ENCODE measurements at places on chromosomes 3 and 15.

- peaks cover 8% of the 10 kb centered on the region for H3K4me1 ChIP-seq
- peaks cover 3% of the 10 kb centered on the region for H3K27me3 ChIP-seq
- no peaks in the 10 kb centered on the region for H3K36me3 ChIP-seq
- no peak overlapping the region for H3K27ac ChIP-seq
These were observed 9.7 kb downstream of the TTC23 start for GRCh38 chr15:99239545-99240198.

DNA sequence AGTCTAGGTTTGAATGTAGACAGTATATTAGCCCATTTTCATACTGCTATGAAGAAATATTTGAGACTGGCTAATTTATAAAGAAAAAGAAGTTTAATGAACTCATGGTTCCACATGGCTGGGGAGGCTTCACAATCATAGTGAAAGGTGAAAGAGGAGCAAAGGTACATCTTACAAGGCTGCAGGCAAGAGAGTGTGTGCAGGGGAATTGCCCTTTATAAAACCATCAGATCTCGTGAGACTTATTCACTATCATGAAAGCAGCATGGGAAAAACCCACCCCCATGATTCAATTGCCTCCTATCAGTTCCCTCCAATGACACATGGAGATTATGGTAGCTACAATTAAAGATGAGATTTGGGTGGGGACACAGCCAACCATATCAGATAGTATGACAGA, 440.1 kb upstream of the ARHGEF26 start:
- no peaks in the 10 kb centered on the region for H3K36me3 ChIP-seq
- H3K4me3 ChIP-seq: no peak overlapping the region
- no peak overlapping the region for H3K27ac ChIP-seq

DNA sequence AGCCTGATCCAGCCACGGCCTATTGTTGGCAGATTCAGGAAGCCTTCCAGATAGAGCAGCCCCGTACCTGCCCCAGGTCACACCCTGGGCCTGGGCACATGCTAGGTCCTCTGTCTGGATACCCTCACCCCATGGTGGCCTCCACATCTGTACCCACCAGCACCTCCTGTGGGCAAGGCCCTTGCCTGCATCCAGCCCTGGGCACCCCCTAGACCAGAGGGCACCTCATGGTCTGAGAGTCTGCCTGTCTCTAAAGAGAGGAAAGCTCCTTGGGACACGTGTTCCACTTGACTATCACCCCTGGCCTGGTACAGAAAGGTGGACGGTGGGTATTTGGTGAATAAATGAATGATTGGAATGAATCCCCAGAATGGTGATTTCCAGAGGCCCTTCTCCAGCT, 8.9 kb upstream of the COMMD4 start:
- no peaks in the 10 kb centered on the region for H3K4me1 ChIP-seq
- no peaks in the 10 kb centered on the region for H3K36me3 ChIP-seq
- no peak overlapping the region for H3K4me3 ChIP-seq
- DNase-seq: no peak
- H3K27me3 ChIP-seq: peaks cover 7% of the 10 kb centered on the region

GRCh38 chr15:25236143-25236860, 202.5 kb downstream of the UBE3A start:
- no peaks in the 10 kb centered on the region for H3K36me3 ChIP-seq
- DNase-seq: no peak
- H3K27me3 ChIP-seq: no peaks in the 10 kb centered on the region

DNA sequence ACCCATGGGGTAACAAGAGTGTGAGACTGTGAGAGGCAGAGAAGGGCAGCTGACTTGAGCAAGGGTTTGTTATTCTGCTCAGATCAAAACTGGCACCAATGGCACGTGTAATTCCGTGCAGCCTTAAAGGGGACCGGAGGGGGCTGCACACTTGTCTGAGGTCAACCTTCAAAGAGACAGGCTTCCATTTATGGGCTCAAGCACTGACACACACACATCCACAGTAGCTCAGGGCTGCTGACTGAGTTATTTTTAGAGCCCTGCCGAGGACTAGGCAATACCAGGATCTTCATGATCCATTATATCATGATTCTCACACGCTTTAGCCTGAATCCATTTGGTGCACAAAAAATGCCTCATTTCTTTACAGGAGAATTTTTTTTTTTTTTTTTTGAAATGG, 20.6 kb upstream of the SPTBN5 start:
- peaks cover 42% of the 10 kb centered on the region for H3K36me3 ChIP-seq
- H3K27ac ChIP-seq: no peak overlapping the region
- H3K27me3 ChIP-seq: no peaks in the 10 kb centered on the region
- no peak for DNase-seq
- H3K4me3 ChIP-seq: no peak overlapping the region
- H3K4me1 ChIP-seq: peaks cover 20% of the 10 kb centered on the region

DNA sequence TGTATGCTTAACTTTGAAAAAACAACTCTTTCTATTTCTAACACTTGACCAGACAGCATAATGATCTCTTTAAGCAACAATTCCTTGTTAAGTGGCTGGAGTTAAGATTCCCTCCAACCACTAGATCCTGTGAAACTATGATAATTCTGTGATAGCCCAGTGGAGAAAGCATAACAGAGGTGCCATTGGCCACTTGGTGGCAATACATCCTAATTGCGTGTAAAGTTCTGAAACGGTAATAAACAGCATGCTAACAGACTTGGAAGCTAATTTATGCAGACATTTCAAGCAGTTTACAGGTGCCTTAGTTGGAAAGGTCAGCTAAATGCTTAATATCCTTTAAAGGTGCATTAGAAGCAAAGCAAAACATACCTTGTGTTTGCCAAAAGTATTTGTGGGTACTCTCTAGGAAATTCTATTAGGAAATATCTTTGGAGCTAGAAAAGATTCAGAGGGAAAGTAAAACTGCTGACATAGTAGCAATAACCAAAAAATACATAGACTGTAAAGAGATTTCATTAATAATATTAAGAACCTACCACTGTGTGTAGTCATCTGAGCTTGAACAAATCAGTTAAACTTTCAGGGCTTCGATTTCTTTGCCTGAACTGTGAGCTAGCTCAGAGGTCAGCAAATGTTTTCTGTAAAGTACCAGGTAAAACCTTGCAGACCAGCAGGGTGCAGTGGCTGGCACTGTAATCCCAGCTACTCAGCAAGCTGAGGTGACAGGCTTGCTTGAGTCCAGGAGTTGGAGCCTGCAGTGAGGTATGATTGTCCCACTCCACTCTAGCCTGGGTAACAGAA, 19.0 kb upstream of the CSTA start:
- no peak overlapping the region for H3K27ac ChIP-seq
- H3K27me3 ChIP-seq: peaks cover 9% of the 10 kb centered on the region
- no peak for DNase-seq
- no peaks in the 10 kb centered on the region for H3K36me3 ChIP-seq

DNA sequence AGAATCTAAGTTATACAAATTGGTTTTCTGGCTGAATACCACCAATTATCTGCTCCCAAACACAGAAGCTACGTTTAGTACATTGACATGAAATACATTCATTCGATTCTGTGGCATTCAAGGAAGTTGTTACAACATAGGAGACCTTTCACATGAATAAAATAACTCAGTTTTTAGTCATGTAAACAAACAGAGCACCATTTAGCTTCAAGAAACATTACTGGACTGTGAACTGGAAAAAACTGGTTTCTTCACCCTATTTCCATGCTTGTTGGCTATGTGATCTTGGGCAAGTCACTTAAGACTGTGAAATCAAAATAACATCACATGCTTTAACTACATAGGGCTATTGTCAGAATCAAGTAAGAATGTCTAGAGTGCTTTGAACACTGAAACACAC, 46.2 kb downstream of the NRG4 start:
- H3K27ac ChIP-seq: no peak overlapping the region
- no peak overlapping the region for H3K4me3 ChIP-seq
- H3K27me3 ChIP-seq: peaks cover 6% of the 10 kb centered on the region

GRCh38 chr3:83034806-83035703, 1273.6 kb upstream of the GBE1 start:
- H3K36me3 ChIP-seq: no peaks in the 10 kb centered on the region
- no peak for DNase-seq
- H3K4me3 ChIP-seq: no peak overlapping the region
- H3K27me3 ChIP-seq: no peaks in the 10 kb centered on the region

GRCh38 chr15:33328106-33328505, 17.3 kb downstream of the RYR3 start:
- DNase-seq: no peak
- no peaks in the 10 kb centered on the region for H3K4me1 ChIP-seq
- peaks cover 8% of the 10 kb centered on the region for H3K27me3 ChIP-seq
- no peak overlapping the region for H3K4me3 ChIP-seq

DNA sequence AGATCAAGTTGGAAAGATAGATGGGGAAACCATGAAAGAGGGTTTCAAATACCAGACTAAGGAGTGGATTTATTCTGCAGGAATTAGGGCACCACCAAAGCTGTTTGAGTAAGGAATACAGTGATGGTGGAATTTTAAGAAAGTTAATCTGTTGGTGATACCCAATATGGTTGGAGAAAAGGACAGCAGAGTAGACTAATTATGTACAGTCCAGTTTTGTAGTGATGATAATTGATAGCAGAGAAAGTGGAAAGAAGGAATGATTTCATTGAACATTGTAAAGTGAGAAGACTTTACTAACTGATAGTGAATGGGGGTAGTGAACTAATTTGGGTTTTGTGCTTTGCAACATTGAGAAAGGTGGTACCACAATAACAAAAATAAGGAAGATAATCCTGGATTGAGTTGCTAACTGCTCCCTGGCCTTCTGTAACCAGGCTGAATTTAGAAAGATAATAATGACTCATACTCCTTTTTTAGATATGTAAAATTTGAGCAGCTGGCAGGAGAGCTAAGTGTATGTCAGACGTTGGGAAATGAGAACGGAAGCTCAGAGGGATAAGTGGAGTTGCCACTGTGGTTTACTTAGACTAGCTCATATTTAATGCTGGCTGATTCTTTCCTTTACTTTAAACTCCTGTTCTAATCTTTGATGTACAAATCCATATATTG, 16.9 kb downstream of the TCAIM start:
- H3K27me3 ChIP-seq: no peaks in the 10 kb centered on the region
- no peak for DNase-seq
- no peaks in the 10 kb centered on the region for H3K4me1 ChIP-seq

GRCh38 chr3:50592568-50592967, 19.0 kb downstream of the CISH start:
- no peak for DNase-seq
- no peak overlapping the region for H3K4me3 ChIP-seq
- peaks cover 89% of the 10 kb centered on the region for H3K4me1 ChIP-seq
- no peaks in the 10 kb centered on the region for H3K27me3 ChIP-seq
- peaks cover 30% of the 10 kb centered on the region for H3K36me3 ChIP-seq

DNA sequence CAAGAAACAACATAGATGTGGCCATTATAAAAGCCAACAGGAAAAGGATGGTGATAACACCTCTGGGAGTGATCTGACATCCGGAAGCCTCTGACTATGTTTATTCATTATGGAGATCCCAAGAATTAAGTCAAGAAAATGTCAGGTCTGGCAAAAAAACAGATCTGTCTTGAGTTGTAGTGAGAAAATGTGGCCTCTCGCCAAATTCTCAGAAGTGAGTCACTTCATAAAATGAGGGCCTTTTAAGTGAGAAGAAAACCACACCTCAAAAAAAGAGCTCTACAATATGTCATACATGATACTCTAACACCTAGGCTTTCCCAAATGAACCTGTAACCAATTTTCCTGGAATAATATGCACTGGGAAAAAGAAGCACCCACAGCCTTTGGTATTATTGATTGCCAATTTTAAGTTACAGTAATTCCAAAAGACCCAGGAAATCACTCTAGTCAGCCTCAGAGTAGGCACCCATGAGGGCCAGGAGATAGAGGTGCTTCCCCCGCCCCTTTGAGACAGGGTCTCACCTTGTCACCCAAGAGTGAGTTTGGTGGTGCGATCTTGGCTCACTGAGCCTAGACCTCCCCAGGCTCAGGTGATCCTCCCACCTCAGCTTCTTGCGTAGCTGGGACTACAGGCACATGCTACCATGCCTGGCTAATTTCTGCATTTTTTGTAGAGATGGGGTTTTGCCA, 38.0 kb downstream of the CCR3 start:
- peak overlapping the region; percentile 90 for H3K27ac ChIP-seq
- peaks cover 91% of the 10 kb centered on the region for H3K4me1 ChIP-seq
- peaks cover 31% of the 10 kb centered on the region for H3K36me3 ChIP-seq
- H3K27me3 ChIP-seq: peaks cover 6% of the 10 kb centered on the region

GRCh38 chr15:90184786-90185704, 16.1 kb upstream of the SEMA4B start:
- peak overlapping the region; percentile 88 for H3K4me3 ChIP-seq
- peaks cover 27% of the 10 kb centered on the region for H3K4me1 ChIP-seq
- peak overlapping the region; percentile 71 for H3K27ac ChIP-seq
- DNase-seq: peak; percentile 72

DNA sequence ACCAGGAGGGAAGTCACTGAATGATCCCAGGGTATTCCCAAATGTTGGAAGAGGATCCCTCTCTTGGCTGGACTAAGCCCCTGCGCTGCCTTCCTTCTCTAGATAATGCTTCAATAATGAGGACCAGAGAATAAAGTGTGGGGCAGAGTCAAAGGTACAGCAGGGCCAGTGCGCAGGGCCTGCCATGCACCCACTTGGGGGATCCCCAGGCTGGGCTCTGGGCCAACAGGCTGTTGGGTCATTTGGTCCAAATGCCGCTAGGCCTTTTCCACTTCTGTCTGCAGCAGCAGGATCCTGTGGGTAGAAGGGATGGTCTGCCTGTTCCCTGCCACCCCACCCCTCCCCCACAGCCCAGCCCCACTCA, 5.7 kb upstream of the CLK3 start:
- peaks cover 12% of the 10 kb centered on the region for H3K4me1 ChIP-seq
- H3K36me3 ChIP-seq: no peaks in the 10 kb centered on the region
- H3K27ac ChIP-seq: no peak overlapping the region
- no peak overlapping the region for H3K4me3 ChIP-seq
- DNase-seq: no peak
- no peaks in the 10 kb centered on the region for H3K27me3 ChIP-seq

- DNase-seq: no peak
- H3K36me3 ChIP-seq: no peaks in the 10 kb centered on the region
- no peaks in the 10 kb centered on the region for H3K27me3 ChIP-seq
- H3K4me1 ChIP-seq: no peaks in the 10 kb centered on the region
- no peak overlapping the region for H3K4me3 ChIP-seq
These were observed 523.6 kb upstream of the MCTP2 start for GRCh38 chr15:93707751-93708150.

- DNase-seq: no peak
- no peaks in the 10 kb centered on the region for H3K36me3 ChIP-seq
- H3K4me1 ChIP-seq: no peaks in the 10 kb centered on the region
- peaks cover 6% of the 10 kb centered on the region for H3K27me3 ChIP-seq
- no peak overlapping the region for H3K27ac ChIP-seq
These were observed 20.9 kb upstream of the PHLDB2 start for GRCh38 chr3:111838133-111838532.

- H3K36me3 ChIP-seq: no peaks in the 10 kb centered on the region
- DNase-seq: no peak
- H3K4me3 ChIP-seq: no peak overlapping the region
- no peaks in the 10 kb centered on the region for H3K27me3 ChIP-seq
These were observed 690.1 kb upstream of the BCHE start for GRCh38 chr3:166527325-166527724.

DNA sequence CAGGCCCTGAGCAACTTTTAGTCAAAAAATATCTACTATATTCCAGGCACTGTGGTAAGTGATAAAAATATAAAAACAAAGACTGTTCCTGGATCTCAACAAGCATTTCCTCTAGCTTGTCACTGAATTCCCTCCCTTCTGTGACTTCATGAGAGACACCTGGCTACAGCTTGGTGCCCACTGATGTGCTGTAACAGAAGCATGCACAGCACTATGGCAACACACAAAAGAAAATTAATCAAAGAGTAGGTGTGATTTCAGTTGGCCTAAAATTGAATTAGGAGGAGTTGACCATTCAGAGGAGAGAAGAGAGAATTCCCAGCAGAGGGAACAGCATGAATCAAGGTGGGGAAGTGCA, 158.9 kb upstream of the LPP start:
- H3K27me3 ChIP-seq: no peaks in the 10 kb centered on the region
- H3K27ac ChIP-seq: no peak overlapping the region
- no peak overlapping the region for H3K4me3 ChIP-seq
- peaks cover 76% of the 10 kb centered on the region for H3K4me1 ChIP-seq

Data from activated CD4-positive, alpha-beta memory T cell treated with anti-CD3 and anti-CD28 coated beads, Interleukin-2, amount 10 ng/mL, durations not matched to agents 7 days and 5 days (primary cell).